ENCODE measurements at places on chromosomes 1 and 21.

DNA sequence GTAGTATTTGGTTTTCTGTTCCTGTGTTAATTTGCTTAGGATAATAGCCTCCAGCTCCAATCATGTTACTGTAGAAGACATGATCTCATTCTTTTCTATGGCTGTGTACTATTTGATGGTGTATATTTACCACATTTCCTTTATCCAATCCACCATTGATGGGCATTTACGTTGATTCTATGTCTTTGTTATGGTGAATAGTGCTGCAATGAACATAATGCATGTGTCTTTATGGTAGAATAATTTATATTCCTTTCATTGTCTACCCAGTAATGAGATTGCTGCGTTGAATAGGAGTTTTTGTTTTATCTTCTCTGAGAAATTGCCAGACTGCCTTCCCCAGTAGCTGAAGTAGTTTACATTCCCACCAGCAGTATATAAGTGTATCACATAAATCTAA, 538.8 kb downstream of the LRRIQ3 start:
- no peak for DNase-seq

GRCh38 chr1:24206516-24207394, 19.7 kb upstream of the IFNLR1 start:
- DNase-seq: no peak

GRCh38 chr1:32066489-32066873, 6.3 kb upstream of the TMEM39B start:
- DNase-seq: peak; percentile 35

GRCh38 chr1:88877382-88877825, 14.0 kb downstream of the GTF2B start:
- DNase-seq: no peak

DNA sequence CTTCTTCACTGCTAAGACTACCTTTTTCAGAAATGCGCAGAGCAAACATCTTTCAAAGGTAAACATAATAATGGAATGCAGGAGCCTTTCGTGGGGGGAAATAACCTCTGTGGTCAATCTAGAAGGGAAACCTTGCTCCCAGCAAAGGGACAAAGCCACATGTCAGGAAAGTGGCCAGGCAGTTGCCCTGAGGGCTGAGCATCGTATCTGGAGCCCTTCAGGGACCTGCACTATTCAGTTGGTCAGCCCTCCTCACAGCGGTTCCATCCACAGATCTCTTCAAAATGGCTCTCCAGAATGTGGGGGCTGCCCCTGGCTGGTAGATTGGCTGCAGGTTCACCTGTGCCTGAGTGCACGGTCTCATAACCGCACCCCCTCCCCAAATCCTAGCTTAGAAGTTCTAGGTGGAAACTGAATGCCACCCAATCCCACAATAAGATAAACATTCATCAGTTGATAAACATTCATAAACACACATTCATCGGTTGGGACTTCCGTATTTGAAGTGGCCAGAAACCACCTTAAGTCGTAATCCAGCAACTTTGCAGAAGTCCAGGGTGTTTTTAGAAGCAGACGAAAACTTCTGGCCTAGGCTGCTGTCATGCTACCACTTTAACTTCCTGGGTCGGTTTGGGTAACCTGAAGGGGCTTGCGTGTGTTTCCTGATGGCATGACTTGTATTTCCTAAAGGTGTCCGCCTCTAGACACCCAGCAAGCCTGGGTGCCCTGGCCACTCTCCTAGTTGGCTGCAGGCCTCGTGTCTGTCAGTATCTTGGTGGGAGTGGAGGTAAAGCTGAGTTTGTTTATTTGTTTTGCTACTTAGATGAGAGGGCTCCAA, 50.5 kb downstream of the RASSF5 start:
- peak; percentile 62 for DNase-seq

DNA sequence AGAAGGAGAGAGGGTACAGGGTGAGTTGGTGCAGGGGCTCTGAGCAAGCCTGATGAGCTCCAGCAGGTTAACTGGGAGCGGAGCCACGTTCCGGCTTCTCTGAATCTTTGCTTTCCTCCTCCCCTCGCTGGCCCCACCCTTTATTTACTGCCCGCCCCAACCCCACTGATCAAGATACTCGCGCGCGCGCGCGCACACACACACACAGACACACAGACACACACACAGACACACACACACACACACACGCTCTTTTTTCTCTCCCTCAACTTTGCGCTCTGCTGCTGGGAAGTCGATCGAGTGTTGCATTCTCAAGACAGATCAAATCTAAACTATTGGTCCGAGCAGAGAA, at the start of gene GRIK1:
TSS of gene GRIK1 (minus strand) at position 73 of the 352 bp plus-strand sequence.
- no peak for DNase-seq

DNA sequence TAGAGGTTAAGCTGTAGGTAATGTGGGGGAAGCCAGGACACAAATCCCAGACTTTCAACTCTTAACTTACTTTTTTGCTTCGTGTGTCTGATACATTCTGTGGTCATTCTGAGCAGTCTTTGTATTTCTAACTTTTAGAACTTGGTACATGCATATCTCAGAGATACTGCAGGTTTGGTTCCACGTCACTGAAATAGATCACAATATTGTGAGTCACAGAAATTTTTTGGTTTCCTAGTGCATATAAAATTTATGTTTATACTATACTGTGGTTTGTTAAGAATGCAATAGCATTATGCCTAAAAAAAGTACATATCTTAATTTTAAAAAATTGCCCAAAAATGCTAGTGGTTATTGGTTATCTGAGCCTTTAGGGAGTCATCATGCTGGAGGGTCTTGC, 3.2 kb downstream of the URB2 start:
- DNase-seq: no peak

DNA sequence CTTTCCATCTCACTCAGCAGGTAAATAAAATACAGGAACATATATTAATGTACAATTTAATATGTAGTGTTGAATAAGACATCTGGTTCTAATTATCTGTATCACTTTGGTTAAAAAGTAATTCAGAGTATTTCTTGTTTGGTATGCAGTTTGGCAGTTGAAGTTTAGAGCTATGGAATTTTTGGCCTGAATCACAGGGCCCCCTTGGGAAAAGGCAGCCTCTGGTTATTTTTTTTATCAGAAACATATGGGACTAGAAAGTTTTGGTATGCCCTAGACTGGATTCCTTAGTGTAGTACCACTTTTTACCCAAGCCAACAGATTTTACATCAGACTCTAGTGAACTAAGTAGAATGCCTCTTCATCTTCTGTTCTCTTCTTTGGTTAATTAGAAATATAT, 26.4 kb downstream of the CNST start:
- DNase-seq: no peak

DNA sequence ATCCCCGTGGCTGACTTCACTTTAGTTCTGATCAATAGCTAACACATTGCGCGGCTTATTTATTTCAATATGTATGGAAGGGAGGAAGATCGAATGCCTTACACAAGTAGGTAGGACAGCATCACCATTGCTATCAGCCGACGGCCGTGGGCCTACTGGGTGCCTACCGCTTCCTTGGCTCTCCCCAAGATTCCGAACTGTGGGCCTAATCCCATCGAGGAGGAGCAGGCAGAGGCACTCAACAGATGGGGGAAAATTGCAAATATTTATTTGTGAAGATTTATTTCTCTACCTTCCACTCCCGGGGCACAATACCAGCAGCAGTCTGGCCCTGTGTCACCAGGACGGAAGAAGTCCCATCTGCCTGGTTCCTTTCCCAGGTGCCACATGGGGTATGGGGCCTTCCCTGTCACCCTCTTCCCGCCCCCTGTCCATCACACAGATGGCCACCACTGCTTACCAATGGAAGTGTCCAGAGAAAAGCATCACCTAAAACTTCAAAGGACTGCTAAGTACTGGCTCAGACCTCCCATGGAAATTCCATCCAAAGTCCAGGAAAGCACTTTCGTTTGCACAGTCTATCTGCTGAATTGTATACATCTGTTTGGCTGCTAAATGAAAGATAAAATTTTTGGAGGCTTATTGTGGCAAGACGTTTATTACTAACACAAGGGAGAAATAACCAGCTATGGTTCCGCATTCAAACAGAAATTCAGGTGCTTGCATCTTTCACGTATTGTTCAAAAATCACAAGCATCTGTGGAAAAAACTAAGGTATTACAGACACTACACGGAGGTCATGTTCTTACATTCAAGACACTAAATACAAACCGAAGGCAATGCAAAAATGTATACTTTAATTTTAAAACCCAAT, 11.8 kb downstream of the AGT start:
- no peak for DNase-seq

- no peak for DNase-seq
These were observed 215.1 kb downstream of the PTPRU start for GRCh38 chr1:29451368-29451892.

GRCh38 chr1:88684482-88685258, 597 bp downstream of the PKN2 start:
- DNase-seq: peak; percentile 74

- DNase-seq: no peak
These were observed 25.6 kb downstream of the PHACTR4 start for GRCh38 chr1:28395181-28395580.

GRCh38 chr1:91526496-91526895, 25.8 kb downstream of the CDC7 start:
- no peak for DNase-seq

- DNase-seq: peak; percentile 66
These were observed 5.1 kb upstream of the CSRP1 start for GRCh38 chr1:201511941-201512539.

GRCh38 chr1:22285549-22286396, 142.9 kb upstream of the WNT4 start:
- DNase-seq: no peak

DNA sequence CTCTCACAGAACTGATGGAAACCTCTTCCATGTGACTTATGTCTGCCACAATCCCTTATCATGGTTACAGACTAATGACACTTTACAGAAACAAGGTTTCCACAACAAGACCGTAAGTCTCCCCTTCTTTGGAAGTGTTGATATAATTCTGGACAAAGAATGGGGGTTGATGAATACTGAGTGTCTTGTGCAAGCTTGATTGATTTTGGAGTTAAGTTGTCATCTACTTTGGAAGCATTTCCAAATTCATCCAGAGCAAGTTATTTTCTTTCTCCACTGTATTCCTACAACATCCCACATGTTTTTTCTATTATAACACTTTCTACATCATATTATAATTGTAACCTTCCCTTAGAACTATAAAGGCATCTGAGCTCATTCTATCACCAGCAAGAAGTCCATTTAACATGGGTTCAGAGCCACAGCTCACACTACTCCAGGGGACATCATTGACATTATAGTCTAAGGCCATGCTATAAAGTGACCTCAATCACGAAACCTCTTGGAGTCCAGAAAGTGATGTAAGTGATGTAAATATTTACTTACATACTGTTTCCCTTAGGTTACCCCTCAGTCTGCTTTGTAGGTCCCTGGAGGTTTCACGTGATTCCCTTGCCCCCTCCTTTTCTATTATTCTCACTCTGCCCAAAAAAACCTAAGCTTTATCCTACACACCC, 125.7 kb upstream of the PBX1 start:
- no peak for DNase-seq

DNA sequence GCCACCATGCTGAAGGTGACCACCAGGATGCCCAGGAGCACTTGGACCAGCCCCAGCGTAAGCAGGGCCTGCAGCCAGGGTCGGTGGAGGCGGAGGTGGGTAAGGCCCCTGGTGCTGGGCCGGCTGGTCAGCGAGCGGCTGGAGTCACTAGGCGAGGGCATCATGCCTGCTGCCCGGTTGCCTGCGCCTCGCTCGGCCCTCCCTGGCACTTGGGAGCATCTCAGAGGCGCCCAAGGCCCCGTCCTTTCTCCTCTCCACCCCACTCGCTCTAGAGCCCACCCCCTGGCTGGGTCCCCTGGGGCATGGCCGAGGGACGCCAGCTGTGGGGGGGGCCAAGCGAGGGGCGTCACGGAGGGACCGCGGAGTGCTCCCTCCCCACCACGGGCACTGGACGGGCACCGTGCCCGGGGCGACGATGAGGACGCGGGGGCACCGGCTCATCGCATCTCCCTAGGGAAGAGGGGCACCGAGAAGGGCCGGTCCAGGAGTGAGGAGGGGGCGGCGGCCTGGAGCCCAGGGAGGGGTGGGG, 505 bp downstream of the ENTREP3 start:
- DNase-seq: no peak

GRCh38 chr1:153032073-153032472, 1.1 kb downstream of the SPRR1B start:
- no peak for DNase-seq
